ENCODE measurements at places on chromosomes 1 and 21. TPM values are rescaled to one million over a fixed set of nuclear protein-coding genes. Genes with fewer than 3 reads are reported as not detected.

Gene S100A3
- 3.4 TPM for total RNA-seq

Gene DTL
- total RNA-seq, result not detected

Gene UMODL1
- total RNA-seq, result not detected

- H3K4me3 ChIP-seq, result no peak overlapping the region
- no peaks in the 10 kb centered on the region for H3K27me3 ChIP-seq
- peak overlapping the region; percentile 3 for H3K27ac ChIP-seq
- H3K36me3 ChIP-seq, result peaks cover 32% of the 10 kb centered on the region
- DNase-seq, result no peak
Measured at GRCh38 chr1:46643368-46643775, 24.8 kb downstream of the ATPAF1 start.

DNA sequence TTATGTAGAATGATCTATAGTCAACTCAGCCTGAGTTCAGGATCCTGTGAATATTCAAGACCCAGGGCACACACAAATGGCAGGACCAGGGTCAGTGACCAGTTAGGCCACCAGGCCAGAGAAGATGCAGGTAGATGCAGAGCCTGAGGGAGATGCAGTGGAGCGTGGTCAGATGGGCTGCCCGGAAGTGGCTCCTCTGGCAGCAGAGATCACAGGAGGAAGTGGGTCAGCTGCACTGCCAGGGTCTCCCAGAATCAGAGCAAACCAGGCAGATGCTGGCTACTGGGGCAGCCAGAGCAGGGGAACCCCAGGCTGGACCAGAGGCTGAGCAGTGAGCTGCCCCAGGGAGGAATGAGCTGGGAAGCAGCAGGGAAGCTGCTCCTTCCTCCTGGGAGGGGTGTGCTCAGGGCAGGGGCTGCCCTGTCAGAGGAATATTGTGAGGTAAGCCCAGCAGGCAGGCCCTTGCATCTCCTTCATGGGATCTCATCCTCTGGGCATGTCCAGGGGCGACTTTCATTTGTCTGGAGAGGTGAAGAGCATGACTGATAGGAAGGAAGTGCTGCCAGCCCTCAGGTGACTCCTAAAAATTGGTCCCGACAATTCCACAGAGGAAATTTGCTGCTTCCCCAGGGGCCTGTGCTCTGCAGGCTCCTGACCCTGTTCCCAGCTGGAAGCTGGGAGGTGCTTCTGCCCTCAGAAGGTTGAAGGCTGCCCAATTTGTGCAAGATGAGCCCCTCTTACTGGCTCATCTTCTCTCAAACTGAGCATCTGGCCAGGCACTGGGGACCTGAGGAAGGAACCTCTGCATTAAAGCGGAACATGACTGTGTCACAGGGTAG is 49.3 kb downstream of the STUM start:
- H3K36me3 ChIP-seq, result no peaks in the 10 kb centered on the region
- H3K27me3 ChIP-seq, result no peaks in the 10 kb centered on the region
- H3K4me3 ChIP-seq, result no peak overlapping the region
- DNase-seq, result no peak
- no peak overlapping the region for H3K27ac ChIP-seq

GRCh38 chr1:6191968-6192367 is 7.4 kb downstream of the RPL22 start:
- H3K4me1 ChIP-seq, result no peaks in the 10 kb centered on the region
- peaks cover 83% of the 10 kb centered on the region for H3K36me3 ChIP-seq
- no peaks in the 10 kb centered on the region for H3K27me3 ChIP-seq
- DNase-seq, result no peak

- DNase-seq, result no peak
- H3K4me1 ChIP-seq, result no peaks in the 10 kb centered on the region
- H3K4me3 ChIP-seq, result no peak overlapping the region
- H3K36me3 ChIP-seq, result no peaks in the 10 kb centered on the region
- no peak overlapping the region for H3K27ac ChIP-seq
Measured at GRCh38 chr1:221074332-221074731, 195.1 kb downstream of the HLX start.

DNA sequence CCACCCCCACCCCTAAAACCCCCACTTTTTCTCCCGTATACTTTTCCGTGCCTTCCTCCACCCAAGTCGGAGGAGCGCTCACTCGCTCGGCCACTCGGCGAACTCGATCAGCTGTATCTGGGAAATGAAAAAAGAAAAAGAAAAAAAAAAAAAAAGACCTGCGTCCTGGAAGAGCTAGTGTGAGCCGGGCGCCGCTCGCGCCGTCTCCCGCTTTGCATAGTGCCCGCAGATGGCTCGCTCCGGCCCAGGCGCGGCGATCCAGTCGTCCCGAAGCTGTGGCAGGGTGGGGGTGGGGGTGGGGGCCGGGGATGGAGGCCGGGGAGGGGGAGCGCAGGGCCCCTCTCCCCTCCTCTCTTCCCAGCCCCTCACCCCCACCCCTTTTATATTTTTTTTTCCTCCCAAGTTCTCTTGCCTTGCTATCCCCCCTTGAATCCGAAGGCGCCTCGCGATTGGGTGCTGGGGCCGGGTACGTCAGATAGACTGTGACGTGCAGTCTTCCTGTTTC is 299 bp upstream of the PROX1 start:
- H3K4me1 ChIP-seq, result peaks cover 48% of the 10 kb centered on the region
- peak overlapping the region; percentile 65 for H3K4me3 ChIP-seq
- DNase-seq, result peak; percentile 94
- H3K27me3 ChIP-seq, result no peaks in the 10 kb centered on the region
- H3K27ac ChIP-seq, result peak overlapping the region; percentile 89
- H3K36me3 ChIP-seq, result no peaks in the 10 kb centered on the region

GRCh38 chr1:24236789-24237371 is 49.8 kb upstream of the IFNLR1 start:
- H3K27ac ChIP-seq, result no peak overlapping the region
- H3K4me1 ChIP-seq, result no peaks in the 10 kb centered on the region
- H3K27me3 ChIP-seq, result no peaks in the 10 kb centered on the region
- no peak overlapping the region for H3K4me3 ChIP-seq
